ENCODE measurements at places on chromosomes 2 and 18. TPM values are rescaled to one million over a fixed set of nuclear protein-coding genes. Genes with fewer than 3 reads are reported as not detected.

GRCh38 chr2:239908308-239908707, 116.8 kb downstream of the NDUFA10 start:
- no peak overlapping the region for H3K4me3 ChIP-seq
- no peaks in the 10 kb centered on the region for H3K4me1 ChIP-seq

GRCh38 chr2:205054789-205055188, 509.5 kb downstream of the PARD3B start:
- H3K4me1 ChIP-seq = no peaks in the 10 kb centered on the region
- no peak overlapping the region for H3K27ac ChIP-seq
- H3K27me3 ChIP-seq = no peaks in the 10 kb centered on the region
- H3K4me3 ChIP-seq = no peak overlapping the region
- H3K36me3 ChIP-seq = no peaks in the 10 kb centered on the region

DNA sequence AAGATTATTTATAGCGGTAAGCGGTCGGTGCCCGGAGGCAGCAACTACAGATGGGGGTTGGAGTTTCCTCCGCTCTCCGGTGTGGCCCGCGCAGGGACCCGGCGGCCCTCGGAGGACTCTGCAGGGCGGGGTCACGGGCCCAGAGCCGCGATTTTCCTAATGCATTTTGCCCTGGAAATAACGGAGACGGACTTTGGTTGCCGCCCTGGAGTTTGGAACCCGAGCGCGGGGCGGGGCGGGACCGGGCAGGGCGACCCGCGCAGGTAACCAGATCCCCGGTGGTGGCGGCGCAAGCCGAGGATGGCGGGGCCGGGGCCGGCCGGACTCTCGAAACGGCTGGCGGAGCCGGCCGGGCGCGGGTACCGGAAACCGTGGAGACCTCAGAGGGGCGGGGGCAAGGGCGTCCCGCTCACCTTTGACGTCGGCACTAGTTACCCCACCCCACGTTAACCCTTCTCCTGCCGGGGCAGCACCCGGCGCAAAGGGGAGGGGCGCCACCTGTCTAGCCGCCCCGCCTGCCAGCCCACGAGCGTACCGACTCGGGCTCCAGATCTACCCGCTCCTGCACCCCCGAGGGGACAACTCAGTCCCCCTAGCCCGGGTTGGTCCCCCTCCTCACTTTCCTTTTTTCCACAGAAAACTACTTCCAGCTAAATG, 2.9 kb downstream of the CYP26B1 start:
- H3K4me3 ChIP-seq = peak overlapping the region; percentile 8
- DNase-seq = no peak
- H3K27me3 ChIP-seq = peaks cover 65% of the 10 kb centered on the region
- no peaks in the 10 kb centered on the region for H3K36me3 ChIP-seq

- DNase-seq = no peak
- no peaks in the 10 kb centered on the region for H3K27me3 ChIP-seq
- no peak overlapping the region for H3K4me3 ChIP-seq
Measured at GRCh38 chr2:68246396-68246795, 5.9 kb downstream of the PPP3R1 start.

DNA sequence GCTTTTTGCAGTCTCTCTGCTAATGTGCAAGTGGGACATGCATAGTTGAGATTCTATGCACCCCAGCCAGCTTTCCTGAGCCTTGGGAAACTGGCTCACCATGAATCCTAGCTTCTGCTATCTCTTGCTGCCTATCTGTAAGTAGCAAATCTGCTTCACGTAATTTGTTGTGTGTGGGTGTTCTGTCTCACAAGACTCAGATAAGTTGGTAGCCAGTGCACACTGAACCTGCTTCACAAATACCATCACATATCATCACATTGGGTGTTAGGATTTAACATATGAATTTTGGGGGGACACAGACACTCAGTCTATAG, 13.9 kb upstream of the VRK2 start:
- no peaks in the 10 kb centered on the region for H3K4me1 ChIP-seq
- no peaks in the 10 kb centered on the region for H3K36me3 ChIP-seq
- no peak overlapping the region for H3K27ac ChIP-seq
- H3K27me3 ChIP-seq = no peaks in the 10 kb centered on the region
- DNase-seq = no peak

- H3K27me3 ChIP-seq = no peaks in the 10 kb centered on the region
- no peak overlapping the region for H3K4me3 ChIP-seq
- H3K4me1 ChIP-seq = peaks cover 8% of the 10 kb centered on the region
- no peaks in the 10 kb centered on the region for H3K36me3 ChIP-seq
- H3K27ac ChIP-seq = no peak overlapping the region
- DNase-seq = no peak
Measured at GRCh38 chr2:54401554-54401953, 54.6 kb upstream of the SPTBN1 start.

DNA sequence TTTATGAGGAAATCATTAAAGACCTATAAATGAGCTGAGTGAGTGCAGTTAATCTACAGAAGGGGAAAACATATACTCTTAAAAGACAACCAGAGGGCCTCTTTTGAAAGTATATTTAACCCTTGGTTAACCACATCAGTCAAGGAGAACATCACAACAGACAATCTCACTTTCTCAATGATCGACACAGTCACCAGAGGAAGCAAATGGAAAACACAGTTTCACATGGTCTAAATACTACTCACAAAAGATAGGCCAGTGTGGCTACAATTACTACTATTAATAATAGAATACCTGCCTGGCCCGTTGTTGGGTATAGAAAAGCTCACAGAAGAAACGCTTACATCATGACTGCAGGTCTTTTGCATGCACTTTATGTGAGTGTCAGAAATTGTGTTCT, 426.2 kb downstream of the NCKAP5 start:
- H3K27me3 ChIP-seq = no peaks in the 10 kb centered on the region
- no peak overlapping the region for H3K27ac ChIP-seq
- H3K4me1 ChIP-seq = no peaks in the 10 kb centered on the region
- DNase-seq = no peak
- no peak overlapping the region for H3K4me3 ChIP-seq
- H3K36me3 ChIP-seq = no peaks in the 10 kb centered on the region

DNA sequence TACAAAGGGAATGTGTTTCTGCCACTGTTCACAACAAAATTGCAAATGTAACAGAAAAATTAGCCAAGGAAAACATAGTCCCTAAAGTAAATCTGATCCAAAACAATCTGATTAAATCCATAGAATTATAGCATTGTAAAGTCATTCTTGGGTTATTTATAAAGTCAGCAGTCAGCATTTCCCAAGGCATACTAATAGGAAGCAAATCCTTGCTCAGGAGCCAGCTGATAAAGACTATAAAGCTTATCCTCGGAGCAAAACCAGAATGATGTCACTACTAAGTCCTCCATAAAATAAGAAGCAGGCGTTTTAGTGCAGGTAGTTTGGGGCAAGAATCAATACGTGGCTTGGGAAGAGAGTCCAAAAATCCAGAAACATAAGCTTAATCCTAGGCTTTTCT, 67.3 kb upstream of the CSRNP3 start:
- peaks cover 22% of the 10 kb centered on the region for H3K27me3 ChIP-seq
- no peak overlapping the region for H3K27ac ChIP-seq
- no peak overlapping the region for H3K4me3 ChIP-seq
- peak; percentile 46 for DNase-seq
- no peaks in the 10 kb centered on the region for H3K36me3 ChIP-seq

DNA sequence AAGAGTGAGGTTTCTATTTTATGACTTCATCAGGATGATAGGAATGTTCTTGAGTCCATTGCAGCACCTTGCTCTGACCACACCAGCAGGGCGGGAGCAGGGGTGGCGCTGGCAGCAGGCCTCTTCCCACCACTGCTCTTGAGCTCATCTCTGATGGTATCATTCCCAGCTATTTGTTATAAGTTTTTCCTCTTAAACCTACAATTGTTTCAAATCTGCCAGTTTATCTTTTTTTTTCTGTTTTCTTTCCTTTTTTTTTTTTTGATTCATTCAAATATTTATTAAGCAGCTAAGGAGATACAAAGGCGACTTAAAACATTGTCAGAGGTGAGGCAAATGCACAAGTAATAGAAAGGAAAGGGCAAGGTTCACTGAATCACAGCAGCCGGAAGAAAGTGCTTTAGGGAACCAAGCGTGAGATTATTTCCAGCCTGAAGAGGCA, 28.7 kb downstream of the NIFK start:
- DNase-seq = no peak
- H3K4me3 ChIP-seq = no peak overlapping the region

DNA sequence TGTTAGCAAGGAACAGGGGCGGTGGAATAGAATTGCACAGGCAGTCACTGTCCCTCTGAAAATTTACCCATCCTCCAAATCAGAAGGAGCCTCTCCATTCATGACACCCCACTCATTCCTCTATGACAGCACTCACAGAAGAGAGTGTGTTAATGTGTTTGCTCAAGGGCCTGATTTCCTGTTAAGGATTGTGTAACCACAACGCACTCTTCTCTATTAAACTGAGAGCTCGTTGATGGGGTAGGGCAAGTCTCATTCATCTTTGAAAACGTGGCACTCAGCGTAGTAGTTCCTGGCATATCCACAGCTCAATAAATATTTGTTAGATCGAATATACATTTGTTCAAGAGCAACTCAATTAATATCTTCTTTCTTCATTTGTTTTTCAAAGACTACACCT, 106.4 kb downstream of the VAPA start:
- no peaks in the 10 kb centered on the region for H3K36me3 ChIP-seq
- no peak overlapping the region for H3K4me3 ChIP-seq
- H3K4me1 ChIP-seq = peaks cover 14% of the 10 kb centered on the region
- no peak for DNase-seq

GRCh38 chr2:1731963-1732768, 12.1 kb downstream of the PXDN start:
- H3K27ac ChIP-seq = no peak overlapping the region
- DNase-seq = no peak
- no peak overlapping the region for H3K4me3 ChIP-seq
- no peaks in the 10 kb centered on the region for H3K27me3 ChIP-seq

DNA sequence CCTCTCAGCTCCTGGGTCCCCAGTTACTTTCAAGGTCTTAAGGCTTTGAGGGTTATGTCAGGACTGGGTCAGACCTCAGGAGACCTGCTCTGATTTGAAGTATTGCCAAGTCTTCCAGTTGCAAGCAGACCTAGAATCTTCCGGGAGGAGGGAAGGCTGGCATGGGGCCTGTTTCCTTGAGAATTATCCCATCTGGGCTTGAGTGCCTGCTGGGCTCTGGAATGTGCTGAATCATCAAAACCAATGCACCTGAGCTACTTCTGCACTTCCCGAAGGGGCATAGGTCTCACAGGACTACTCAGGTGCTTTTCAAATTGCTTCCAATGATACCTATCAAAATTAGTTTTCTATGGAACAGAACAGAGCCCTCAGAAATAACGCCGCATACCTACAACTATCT, 327.3 kb downstream of the XIRP2 start:
- H3K4me3 ChIP-seq = no peak overlapping the region
- no peak overlapping the region for H3K27ac ChIP-seq
- no peak for DNase-seq
- no peaks in the 10 kb centered on the region for H3K36me3 ChIP-seq

DNA sequence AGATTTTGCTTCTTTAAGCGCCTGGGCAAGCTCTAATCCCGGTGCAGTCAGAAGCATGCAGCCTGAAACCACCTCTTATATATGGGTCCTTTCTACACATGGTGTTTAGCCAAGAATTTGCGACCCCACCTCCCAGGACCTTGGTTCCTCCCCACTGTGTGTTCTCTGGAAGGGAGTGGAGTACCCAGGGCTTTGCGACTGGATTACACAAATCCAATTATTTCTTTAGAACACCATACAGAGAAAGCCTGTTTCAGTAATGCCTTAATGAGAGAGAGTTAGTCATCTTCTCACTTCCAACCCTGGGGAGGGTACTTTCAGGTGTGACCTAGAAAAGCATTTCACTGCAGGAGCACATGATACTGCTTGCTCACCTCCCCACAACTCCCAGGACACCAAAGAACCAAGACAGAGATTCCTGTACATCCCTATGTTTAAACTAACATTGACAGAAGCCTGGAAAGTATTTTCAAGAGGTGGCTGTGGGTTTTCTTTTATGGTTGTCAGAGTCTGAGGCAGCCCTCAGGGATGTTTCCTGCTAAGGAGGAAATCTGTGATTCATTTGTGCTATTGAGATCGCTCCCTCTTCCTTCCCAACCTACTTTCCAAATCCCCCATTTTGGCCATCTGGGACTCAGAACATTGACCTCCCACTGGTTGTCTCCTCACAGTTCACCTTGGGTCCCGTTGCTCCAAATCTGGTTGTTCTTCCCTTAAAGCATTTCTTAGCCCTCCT, at the start of gene CAPN14:
TSS of gene CAPN14 (minus strand) at position 51 of the 736 bp plus-strand sequence. CDS start 12,068 bp downstream, outside the sequence.
- no peaks in the 10 kb centered on the region for H3K27me3 ChIP-seq
- H3K4me1 ChIP-seq = no peaks in the 10 kb centered on the region
- DNase-seq = no peak
- no peaks in the 10 kb centered on the region for H3K36me3 ChIP-seq
- H3K4me3 ChIP-seq = no peak within 1 kb of the TSS

- peak overlapping the region; percentile 21 for H3K27ac ChIP-seq
- no peaks in the 10 kb centered on the region for H3K36me3 ChIP-seq
Measured at GRCh38 chr2:102083393-102083703, 59.2 kb upstream of the IL1R1 start.

- H3K4me3 ChIP-seq = no peak overlapping the region
- H3K27me3 ChIP-seq = no peaks in the 10 kb centered on the region
- no peak for DNase-seq
- no peaks in the 10 kb centered on the region for H3K4me1 ChIP-seq
- no peaks in the 10 kb centered on the region for H3K36me3 ChIP-seq
- no peak overlapping the region for H3K27ac ChIP-seq
Measured at GRCh38 chr2:121547646-121548045, 17.0 kb downstream of the RNU4ATAC start.

HOXD13 gene
- total RNA-seq = not detected

DSC2 gene
- total RNA-seq = not detected

GCKR gene
- 1.2 TPM for total RNA-seq

RTP5 gene
- total RNA-seq = not detected

KCNE4 gene
- not detected for total RNA-seq

PIEZO2 gene
- 11.2 TPM for total RNA-seq
